ENCODE measurements at places on chromosomes 3 and 15.
A peak's percentile ranks its signal among the peaks of the same experiment; 100 is the strongest.

- DNase-seq = no peak
Measured at GRCh38 chr3:197006446-197006845, 23.2 kb downstream of the MELTF start.

DNA sequence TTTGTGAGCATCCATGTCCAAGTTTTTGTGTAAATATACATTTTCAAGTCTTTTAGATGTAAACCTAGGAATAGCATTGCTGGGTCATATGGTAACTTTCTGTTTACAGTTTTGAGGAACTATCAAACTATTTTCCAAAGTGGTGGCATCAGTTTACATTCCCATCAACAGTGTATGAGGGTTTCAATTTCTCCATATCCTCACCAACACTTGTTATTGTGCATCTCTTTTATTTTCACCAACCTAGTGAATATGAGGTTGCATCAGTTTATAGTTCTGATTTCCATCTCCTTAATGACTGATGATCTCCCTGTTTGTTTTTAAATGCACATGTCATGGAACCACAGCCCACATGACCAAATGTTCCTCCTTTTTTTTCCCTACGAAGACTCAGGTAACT, 201.2 kb downstream of the FEZF2 start:
- DNase-seq = no peak

- no peak for DNase-seq
Measured at GRCh38 chr3:126570103-126570541, 11.4 kb upstream of the C3orf22 start.

GRCh38 chr15:47961401-47962090, 159.2 kb upstream of the SLC24A5 start:
- no peak for DNase-seq

- DNase-seq = no peak
Measured at GRCh38 chr15:96524676-96525417, 194.3 kb downstream of the NR2F2 start.

GRCh38 chr15:81301385-81301784, 22.6 kb downstream of the STARD5 start:
- no peak for DNase-seq

- no peak for DNase-seq
Measured at GRCh38 chr3:9944271-9944670, 7.9 kb downstream of the PRRT3 start.

- no peak for DNase-seq
Measured at GRCh38 chr3:59319442-59319841, 269.6 kb upstream of the CFAP20DC start.

DNA sequence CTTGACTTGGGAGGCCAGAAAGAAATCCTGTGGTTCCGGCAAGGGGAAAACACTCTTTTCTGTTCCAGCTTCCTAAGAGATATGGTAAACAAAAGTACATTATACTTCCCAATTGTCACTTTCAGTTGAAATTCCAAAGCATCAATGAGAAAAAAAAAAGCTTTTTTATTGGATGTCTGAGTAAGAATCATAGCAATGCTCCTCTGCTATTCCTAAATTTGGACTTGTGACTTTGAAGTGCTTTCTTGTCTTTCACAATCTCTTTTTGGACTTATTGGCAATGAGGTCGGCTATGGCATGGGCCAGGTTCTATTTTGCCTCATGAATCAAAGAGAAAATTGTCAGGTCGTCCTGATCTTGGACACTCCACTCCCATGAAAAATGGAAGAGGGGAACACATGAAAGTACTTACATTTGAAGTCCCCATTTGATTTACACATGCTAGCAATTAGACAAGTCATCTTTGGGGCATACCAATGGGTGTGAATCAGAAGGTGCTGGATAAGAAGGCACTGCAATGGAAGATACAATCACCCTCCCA, 170.5 kb downstream of the GREM1 start:
- DNase-seq = no peak

DNA sequence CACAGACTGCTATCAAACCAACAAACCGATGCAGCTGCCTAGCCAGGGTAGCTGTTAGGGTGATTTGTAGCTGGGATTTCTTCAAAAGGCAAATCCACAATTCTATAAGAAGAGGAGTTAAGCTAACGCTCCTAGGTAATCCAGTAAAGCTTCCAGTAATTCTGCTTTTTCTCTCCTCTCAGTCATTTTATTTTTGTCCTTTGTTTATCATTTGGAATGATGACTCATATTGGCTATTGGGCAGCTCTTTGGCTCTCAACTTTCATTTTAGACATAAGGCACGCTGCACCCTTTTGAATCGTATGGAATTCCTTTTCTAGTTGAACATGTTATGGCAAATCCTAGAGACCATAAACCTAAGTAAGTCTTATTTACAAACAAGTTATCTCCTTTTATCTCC, 53.2 kb upstream of the PPARG start:
- DNase-seq = no peak

- DNase-seq = no peak
Measured at GRCh38 chr15:63096178-63096577, 25.5 kb upstream of the LACTB start.

DNA sequence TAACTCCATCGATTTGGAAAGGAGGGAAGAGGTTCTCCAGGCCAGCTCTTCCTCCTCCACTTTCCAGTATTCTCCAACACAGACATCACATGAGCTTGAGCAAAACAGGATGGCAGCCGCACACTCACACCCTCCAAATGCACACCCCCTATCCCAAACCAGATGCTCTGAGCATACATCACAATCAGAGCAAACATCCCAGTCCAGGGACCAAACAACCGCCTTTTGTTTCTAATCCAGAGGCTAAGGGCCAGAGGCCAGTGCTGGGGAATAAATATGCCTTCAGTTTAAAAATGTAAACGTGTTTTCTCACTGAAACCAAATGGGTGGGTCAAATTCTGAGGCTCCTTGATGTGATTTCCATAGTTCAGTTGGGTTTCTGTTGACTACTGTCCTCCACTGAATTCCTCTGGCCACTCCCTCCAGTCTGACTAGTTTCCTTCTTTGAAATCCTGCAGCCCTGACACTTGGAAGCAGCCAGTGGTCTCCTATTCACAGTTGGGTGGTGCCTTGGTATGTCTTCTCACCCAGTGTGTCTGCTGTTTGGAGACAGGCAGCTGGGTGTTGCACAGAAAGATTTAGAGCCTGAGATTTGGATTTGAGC, 19.2 kb upstream of the MFGE8 start:
- DNase-seq = no peak

- DNase-seq = no peak
Measured at GRCh38 chr3:130242850-130243569, 102.5 kb upstream of the COL6A5 start.

GRCh38 chr15:38479756-38480155, 25.8 kb downstream of the FAM98B start:
- DNase-seq = no peak

DNA sequence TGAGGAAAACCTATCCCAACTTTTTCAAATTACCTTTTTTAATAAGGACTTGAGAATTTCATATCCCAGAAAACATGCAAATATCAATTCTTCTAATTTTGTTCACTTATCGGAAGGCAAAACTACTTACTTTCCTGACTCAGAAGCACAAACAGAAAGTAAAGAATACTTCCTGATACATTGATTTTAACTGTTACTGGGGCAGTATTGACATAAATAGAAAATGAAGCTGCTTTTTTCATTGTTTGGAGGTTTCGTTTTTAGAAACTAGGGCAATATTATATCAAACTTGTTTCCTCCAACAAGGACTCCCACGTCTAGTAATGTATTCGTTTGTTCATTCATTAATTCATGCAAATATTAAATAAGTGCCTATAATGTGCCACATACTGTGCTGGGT, 19.1 kb downstream of the PAQR9 start:
- DNase-seq = no peak

GRCh38 chr3:156311930-156312329, 191.6 kb downstream of the KCNAB1 start:
- DNase-seq = no peak

DNA sequence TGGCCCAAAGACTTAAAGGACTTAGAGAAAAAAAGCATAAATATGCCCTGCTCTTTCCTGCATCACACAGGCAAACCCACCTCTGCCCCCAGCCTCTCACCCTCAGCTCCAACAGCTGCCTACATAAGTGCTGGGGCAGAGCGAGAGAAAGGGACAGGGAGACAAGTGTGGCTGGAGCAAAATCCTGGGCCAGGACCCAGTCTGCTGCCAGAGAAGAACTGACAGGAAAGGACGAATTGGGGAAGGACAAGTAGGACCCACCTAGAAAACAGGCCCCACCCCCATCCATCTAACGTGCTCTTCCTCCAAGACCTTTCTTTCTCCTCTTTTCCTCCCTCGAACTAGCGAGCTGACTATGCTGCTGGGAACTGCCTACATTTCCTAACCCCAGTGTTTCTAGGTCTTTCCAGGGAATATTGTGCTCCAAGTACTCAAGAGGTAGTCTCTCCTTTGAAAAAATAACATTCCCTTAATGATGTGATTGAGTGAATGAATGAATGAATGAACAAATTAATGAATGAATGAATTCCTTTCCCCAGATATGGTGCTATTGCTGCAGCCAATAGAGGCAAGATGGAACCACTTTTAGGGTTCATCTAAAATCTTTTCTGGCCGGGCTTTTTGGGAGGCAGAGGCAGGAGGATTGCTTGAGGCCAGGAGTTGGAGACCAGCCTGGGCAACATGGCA, 18.4 kb downstream of the IGDCC4 start:
- DNase-seq = no peak

DNA sequence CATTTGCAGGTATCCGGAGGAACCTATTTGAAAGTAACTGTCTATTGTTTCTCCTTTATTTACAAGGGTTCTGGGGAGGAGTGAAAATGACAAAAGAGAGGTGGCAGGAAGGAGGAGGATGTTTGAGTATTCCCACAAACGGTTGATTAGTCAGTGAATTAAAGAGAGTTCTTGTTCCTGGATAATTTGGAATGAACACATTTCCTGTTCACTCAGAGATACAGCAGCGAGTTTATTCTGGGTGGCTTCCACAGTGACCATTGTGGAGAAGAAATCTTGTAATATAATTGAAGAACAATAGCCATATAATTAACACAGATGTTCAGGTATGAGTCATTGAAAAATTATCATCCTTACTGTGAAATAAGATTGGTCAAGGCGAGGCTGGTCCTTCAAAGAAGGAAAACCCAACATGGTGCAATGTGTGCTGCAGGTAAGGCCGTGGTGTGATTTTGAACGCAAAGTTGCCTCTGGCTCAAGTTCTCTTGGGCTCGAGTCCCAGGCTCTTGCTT, 77.3 kb downstream of the NFKBIZ start:
- no peak for DNase-seq

GRCh38 chr15:85542895-85543331, 162.5 kb downstream of the AKAP13 start:
- no peak for DNase-seq

- DNase-seq = no peak
Measured at GRCh38 chr3:182325213-182325950, 467.9 kb upstream of the ATP11B start.

- no peak for DNase-seq
Measured at GRCh38 chr3:109023656-109024254, 70.1 kb upstream of the GUCA1C start.

- no peak for DNase-seq
Measured at GRCh38 chr3:133548090-133548489, 25.4 kb upstream of the CDV3 start.

- DNase-seq = peak; percentile 50
Measured at GRCh38 chr3:140898340-140899180, 43.1 kb upstream of the SLC25A36 start.

DNA sequence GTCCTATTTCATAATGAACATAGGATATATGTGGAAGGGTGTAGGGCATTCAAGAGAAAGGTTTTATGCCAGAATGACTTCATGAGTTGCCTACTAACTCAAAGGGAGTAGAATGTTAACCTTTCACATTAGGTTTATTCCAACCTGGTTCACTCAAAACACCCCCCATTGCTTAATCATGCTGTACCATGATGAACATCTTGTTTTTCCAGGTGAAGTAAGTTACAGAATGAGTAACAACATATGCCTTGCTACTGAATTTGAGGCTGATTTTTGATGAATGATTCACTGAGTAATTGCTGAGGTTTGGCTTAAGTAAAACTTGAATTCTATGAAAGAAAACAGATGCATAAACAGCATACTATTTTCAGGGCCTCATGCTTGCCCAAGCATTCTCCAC, 5.9 kb upstream of the CLDN16 start:
- peak; percentile 68 for DNase-seq

DNA sequence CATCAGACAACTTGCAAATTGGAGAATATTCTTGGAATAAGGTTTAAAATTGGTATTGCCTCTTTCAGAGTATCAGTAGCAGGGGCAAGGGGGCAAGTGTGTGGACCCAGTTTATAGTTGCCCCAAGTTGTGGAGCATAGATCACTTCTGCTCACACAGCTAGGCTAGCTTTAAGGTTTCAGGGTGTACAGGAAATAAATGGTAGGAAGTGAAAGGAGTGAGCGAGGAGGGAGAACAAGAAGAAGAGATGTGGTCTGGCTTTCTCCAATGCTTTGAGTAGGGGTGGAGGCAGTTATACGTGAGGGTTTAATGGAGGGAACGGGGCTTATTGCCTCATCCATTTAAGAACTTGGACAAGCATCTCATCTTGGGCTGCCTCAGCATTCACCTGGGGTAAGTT, 290.0 kb upstream of the CFAP20DC start:
- DNase-seq = no peak

GRCh38 chr15:90190606-90191343, 10.4 kb upstream of the SEMA4B start:
- no peak for DNase-seq

GRCh38 chr3:18572809-18573208, 147.7 kb upstream of the SATB1 start:
- DNase-seq = no peak

DNA sequence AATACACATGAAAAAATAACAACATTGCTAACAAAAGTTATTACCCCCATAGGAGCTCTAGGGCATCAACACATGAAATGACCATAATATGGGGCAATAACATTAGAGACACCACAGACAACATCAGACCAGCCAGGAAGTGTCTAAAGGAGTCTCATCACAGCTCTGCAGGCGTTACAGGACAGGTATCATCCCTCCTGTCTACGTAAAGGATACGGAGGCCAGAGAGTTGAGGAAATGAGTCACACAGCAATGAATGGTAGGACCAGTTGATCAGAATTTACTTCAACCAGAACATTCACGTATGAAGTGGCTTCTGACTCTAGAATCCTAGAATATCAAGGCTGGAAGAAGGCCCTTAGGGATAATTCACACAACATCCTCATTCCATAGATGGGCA, 1.8 kb downstream of the NME9 start:
- no peak for DNase-seq

- no peak for DNase-seq
Measured at GRCh38 chr3:35784169-35784568, 144.8 kb downstream of the ARPP21 start.

DNA sequence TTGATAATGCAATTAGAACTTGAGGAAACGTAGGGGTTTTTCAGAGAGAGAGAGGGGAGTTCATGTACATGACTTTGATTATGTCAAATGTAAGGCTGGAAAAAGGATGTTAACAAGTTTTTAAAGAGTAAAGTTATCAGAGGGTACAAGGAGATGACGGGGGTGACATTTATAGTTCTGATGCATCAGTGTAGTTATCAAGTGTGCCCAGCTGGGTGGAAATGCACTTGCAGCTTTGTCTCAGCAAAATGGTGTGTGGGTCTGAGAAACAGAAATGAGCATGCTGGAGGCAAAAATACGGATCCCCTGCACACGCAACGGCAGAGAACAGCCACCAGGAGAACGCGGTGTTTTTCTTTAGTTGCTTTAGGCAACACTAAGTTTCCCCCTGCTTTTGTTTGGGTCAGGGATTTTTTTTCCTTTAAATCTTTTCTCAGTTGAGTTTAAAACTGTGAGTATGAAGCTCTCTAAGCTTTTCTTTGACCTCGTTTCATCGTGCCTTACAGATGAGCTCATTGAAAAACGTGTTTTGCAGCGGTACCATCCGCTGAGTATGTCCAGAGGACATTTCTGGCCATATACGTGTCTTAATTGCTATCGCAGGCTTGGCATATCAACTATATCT, 205.4 kb downstream of the PDZRN3 start:
- DNase-seq = no peak

GRCh38 chr15:64016257-64016656, 30.0 kb downstream of the DAPK2 start:
- no peak for DNase-seq
